ENCODE measurements at places on chromosomes 7 and 10. TPM values are rescaled to one million over a fixed set of nuclear protein-coding genes. Genes with fewer than 3 reads are reported as not detected.
A peak's percentile ranks its signal among the peaks of the same experiment; 100 is the strongest.

The PAPOLB gene
- 0.36 TPM for total RNA-seq

The CYP2C8 gene
- 0.23 TPM for total RNA-seq

The AKR1C1 gene
- total RNA-seq, result 21.8 TPM

The PON1 gene
- total RNA-seq, result 0.10 TPM

DNA sequence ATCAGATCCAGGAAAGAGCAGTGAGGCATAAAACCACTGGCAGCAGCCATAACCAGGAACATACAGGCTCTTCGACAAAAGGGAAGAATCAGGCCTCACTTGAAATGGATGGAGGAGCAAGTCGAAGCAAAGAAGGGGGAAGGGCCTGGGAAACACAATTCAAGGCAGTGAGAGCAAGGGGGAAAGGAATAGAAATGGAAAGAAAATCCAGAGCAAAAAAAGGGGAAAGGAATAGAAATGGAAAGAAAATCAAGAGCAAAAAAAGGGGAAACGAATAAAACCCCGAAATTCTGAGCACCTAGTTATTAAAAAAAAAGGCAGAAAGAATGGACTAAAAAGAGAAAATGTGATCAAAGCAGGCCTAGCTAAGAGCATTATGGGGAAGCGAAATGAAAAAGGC, 24.1 kb upstream of the PRKAR2B start:
- H3K4me3 ChIP-seq, result no peak overlapping the region
- DNase-seq, result no peak
- H3K4me1 ChIP-seq, result no peaks in the 10 kb centered on the region
- no peaks in the 10 kb centered on the region for H3K36me3 ChIP-seq
- H3K27ac ChIP-seq, result no peak overlapping the region

GRCh38 chr10:91023700-91024398, 103.0 kb upstream of the ANKRD1 start:
- H3K4me1 ChIP-seq, result peaks cover 20% of the 10 kb centered on the region
- no peak for DNase-seq
- H3K27me3 ChIP-seq, result no peaks in the 10 kb centered on the region
- H3K36me3 ChIP-seq, result no peaks in the 10 kb centered on the region
- H3K4me3 ChIP-seq, result no peak overlapping the region
- no peak overlapping the region for H3K27ac ChIP-seq

GRCh38 chr10:18100669-18101068, 39.6 kb upstream of the CACNB2 start:
- H3K4me3 ChIP-seq, result no peak overlapping the region
- no peak for DNase-seq
- H3K27ac ChIP-seq, result no peak overlapping the region
- no peaks in the 10 kb centered on the region for H3K27me3 ChIP-seq
- no peaks in the 10 kb centered on the region for H3K36me3 ChIP-seq

DNA sequence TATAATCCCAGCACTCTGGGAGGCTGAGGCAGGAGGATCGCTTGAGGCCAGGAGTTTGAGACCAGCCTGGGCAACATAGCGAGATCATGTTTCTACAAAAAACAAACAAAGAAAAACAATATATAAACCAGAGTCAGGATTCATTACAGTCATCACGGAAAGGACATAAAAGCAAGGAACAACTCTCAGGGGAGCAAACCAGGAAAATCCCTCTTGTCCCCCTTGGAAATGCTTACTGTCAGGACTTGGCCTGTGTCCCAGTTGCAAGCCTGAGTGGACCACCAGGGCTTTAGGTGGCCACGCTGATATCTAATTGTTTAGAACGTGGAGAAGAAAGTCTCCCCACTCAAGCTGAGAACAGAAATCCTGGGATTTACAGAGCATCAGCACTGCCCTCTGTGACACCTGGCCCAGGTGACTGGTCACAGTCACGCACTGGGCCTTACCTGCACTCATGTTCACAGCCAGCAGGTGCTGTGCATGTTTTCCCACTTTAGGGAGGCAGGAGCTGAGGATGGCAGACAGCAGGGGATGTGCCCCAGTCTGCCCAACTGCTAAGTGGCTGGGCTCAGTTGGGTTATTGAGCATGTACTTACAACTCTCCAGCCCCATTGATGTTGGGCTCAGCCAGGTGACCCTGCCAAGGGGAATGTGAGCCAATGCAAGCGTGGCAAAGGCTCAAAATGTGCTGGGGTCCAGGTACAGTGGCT, 60.9 kb downstream of the TMEM130 start:
- no peak overlapping the region for H3K4me3 ChIP-seq
- H3K4me1 ChIP-seq, result no peaks in the 10 kb centered on the region
- H3K36me3 ChIP-seq, result no peaks in the 10 kb centered on the region
- no peak overlapping the region for H3K27ac ChIP-seq

GRCh38 chr10:98855403-98856189, 380.1 kb downstream of the HPSE2 start:
- H3K4me3 ChIP-seq, result no peak overlapping the region
- H3K27ac ChIP-seq, result no peak overlapping the region
- DNase-seq, result no peak
- H3K36me3 ChIP-seq, result no peaks in the 10 kb centered on the region
- H3K4me1 ChIP-seq, result no peaks in the 10 kb centered on the region

DNA sequence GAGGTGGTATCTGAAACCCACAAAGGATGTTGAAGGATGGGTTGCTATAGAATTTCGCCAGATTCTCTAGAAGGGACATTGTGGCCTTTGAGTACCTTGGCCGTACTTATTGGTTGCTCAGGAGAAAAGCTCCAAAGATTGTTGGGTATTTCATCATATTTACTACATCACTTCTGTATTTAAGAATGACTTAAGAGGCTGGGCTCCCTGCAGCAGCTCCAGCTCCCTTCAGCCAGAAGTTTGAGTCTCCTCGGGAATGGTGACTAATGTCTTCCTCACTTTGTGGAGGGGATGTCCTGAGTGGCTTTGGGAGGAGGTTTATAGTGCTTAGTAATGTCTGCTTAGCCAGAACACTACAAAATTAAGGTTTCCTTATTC, 18.1 kb downstream of the MINDY4 start:
- DNase-seq, result no peak
- no peaks in the 10 kb centered on the region for H3K36me3 ChIP-seq
- no peak overlapping the region for H3K4me3 ChIP-seq
- no peaks in the 10 kb centered on the region for H3K27me3 ChIP-seq
- H3K4me1 ChIP-seq, result no peaks in the 10 kb centered on the region

DNA sequence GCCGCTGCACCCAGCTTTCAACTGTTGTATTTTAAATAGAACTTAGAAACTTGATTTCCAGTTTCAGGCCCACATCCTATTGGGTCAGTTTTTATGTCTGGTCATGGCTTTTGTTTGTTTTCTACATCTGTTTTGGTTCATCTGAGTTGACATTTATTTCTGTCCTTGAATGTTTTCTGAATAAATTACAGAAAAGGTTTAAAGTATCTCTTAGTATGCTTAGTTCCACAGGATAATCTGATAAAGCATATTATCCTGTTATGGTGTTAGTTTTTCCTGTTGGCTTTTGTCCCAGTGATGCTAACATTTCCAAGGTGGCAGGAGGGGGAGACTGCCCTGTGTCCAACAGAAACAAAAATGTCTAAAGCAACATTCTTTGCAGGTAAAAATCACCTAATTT, 733.2 kb downstream of the INHBA start:
- no peaks in the 10 kb centered on the region for H3K36me3 ChIP-seq
- no peak overlapping the region for H3K27ac ChIP-seq
- DNase-seq, result no peak
- no peak overlapping the region for H3K4me3 ChIP-seq

- H3K4me3 ChIP-seq, result no peak overlapping the region
- DNase-seq, result no peak
- H3K27me3 ChIP-seq, result no peaks in the 10 kb centered on the region
- no peaks in the 10 kb centered on the region for H3K4me1 ChIP-seq
- H3K36me3 ChIP-seq, result no peaks in the 10 kb centered on the region
- H3K27ac ChIP-seq, result no peak overlapping the region
Measured at GRCh38 chr10:2225609-2226008, 488.3 kb upstream of the ADARB2 start.

DNA sequence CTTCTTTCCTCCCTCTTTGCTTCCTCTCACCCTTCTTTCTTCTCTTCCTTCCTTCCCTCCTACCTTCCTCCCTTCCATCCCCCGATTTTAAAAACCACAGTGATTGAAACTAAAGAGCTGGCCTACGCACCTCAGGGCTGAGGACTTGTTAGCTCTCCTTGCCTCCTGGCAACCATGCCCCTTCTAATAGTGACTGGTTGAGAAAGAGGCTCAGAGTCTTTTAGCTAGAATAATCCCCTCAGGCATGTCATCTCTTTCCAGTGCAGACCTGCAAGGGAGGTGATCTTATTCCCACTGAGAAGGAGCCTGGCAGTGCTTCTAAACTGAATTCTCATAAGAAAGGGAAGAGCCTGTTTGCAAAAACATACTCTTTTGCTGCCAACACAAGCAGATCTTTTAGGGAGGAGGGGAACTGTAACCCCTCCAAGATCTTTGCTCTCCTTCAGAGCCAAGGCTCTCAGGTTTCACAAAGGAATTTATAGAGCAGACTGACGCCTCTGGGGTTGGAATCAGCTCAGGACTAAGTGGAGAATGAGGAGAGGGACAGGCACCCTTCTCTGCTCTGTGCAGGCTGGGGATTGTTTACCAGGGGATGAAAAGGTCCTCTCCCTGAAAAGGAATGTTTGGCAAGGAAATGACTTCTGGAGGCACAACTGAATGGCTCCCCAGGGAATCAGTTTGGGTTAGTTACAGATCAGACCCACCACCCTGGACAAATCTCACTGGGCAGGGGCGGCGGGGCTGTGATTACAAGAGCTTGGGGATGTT, 9.4 kb upstream of the ANKRD1 start:
- no peaks in the 10 kb centered on the region for H3K36me3 ChIP-seq
- no peaks in the 10 kb centered on the region for H3K27me3 ChIP-seq
- H3K4me3 ChIP-seq, result no peak overlapping the region
- H3K27ac ChIP-seq, result no peak overlapping the region
- peak; percentile 19 for DNase-seq

DNA sequence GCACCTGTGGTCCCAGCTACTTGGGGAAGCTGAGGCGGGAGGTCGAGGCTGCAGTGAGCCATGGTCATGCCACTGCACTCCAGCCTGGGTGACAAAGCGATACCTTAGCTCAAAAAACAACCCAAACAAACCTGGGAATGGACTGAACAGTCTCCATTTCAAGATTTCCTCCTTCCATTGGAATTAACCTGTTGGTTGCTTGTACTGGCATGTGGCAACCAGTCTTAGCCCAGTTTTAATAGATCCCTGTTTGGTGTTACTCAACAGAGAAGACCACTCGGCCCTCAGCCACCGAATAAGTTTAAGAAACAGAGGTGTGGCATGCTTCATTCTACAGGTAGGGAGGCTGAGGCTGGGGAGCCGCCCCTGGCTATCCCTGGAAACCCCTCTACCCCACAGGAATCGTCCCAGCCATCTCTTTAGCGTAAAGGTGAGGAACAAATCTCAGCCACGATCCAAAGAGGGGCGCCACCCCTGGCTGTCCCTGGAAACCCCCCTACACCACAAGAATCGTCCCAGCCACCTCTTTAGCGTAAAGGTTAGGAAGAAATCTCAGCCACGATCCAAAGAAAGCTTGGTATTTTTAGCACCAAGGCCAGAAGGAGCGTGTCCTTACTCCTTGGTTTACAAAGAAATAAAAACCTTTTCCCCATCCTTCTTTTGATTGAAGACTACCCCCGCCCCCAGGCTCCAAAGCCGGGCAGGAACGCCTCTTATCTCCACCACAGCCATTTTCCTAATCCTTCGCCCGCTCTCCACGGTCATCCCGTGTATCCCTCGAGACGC, 861 bp upstream of the TSPAN14 start:
- peak overlapping the region; percentile 40 for H3K4me3 ChIP-seq
- no peaks in the 10 kb centered on the region for H3K36me3 ChIP-seq
- no peaks in the 10 kb centered on the region for H3K27me3 ChIP-seq
- peak overlapping the region; percentile 63 for H3K27ac ChIP-seq
- peaks cover 11% of the 10 kb centered on the region for H3K4me1 ChIP-seq
